ENCODE measurements at places on chromosomes 5 and 9.

DNA sequence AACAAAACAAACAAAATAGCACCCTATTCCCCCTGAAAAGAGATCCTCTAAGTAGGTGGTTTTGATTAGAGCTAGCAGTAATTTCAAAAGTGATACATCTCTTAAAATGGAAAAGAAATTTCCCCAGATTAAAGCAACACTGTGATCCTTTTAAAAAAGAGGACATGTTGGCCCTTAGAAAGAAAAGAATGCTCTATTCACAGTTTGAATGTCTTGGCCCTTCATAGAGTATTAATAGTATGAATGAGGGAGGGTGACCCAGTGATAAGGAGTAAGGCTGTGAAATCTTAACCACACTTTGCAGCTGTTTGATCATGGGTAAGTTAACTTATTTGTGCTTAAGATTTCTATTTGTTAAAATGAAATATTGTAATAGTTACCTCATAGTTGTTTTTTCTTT lies 467.7 kb upstream of the MEF2C start:
- no peak for DNase-seq

DNA sequence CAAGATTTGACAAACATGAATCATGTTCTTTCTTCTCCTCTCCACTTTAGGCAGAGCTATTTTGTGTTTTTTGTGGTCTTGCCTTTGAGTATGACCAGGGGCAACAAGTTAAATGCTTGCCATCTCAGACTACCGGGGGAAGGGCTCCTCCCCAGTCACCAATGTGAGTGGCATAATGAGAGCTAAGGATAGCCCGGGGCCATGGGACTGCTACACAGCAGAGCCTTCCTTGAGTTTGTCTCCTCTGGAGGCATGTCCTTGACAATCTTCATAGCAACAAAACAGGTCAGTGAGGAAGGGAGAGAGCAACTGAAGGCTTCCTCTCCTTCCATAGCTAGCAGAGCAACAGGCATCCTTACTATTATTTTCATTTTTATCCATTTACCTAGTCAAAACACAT lies 299.3 kb downstream of the ENC1 start:
- DNase-seq = no peak

DNA sequence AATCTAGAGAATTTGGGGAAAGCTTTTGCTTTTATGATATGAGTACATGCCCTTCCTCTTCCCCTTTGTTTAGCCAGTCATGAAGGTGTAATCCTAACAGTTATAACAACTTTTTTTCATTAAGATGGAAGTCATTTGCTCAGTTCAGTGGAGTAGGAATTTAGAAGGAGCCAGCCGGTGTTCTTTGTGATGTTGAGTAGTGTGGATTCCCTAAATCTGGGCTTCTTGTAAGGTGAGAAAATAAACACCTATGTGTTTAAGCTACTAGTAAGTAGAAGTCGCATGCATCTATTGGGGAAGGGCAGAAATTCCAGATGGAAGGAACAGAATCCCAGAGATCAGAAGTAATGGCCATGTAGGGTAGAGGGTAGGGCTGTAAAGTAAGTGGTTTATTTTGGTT lies 13.6 kb upstream of the CNTLN start:
- DNase-seq = no peak

DNA sequence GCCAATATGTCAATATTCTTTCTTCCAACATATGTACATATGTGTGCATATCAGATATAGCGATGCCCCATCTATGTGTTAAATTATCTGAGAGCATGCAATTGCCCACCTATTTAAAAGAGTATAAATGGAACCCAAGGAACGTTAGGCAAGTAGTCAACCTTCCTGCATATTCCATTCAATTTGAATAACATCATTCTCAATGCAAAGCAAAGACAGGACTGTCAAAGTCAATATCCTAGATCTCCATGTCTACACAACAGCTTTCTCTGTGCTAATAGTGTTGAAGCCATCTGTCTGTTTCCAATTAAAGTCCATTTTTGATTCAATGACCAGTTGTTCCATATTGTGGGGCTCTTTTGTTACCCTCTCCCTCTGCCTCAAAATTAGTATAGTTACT lies 85.3 kb upstream of the COX7C start:
- no peak for DNase-seq

DNA sequence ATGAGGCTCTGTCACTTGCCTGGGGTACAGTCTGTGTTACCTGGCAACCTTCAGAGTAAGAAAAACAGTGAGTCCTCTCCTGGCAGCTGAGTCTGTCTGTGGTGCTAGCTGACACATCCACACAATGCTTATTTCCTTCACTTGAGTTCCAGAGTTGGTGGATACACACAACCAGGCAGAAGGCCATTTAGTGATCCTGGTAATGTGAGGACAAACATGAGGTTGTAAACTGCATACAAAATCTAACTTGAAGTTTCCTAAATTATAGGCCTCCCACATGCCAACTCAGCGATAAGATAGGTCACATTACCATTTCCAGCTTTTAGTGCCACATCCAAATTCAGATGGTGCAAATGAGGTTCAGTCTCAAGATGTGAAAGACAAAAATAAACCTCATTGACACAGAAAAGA lies 125.5 kb downstream of the DCP2 start:
- no peak for DNase-seq

GRCh38 chr9:61666849-61667371 lies 477.1 kb downstream of the SPATA31A7 start:
- DNase-seq = peak; percentile 55

GRCh38 chr5:8908055-8908683 lies 637.7 kb downstream of the SEMA5A start:
- DNase-seq = no peak
